ENCODE measurements at places on chromosomes 6 and 20.

GRCh38 chr6:23013776-23014175 is 444.4 kb downstream of the HDGFL1 start:
- no peaks in the 10 kb centered on the region for H3K4me1 ChIP-seq
- DNase-seq, result no peak
- no peaks in the 10 kb centered on the region for H3K36me3 ChIP-seq

GRCh38 chr20:20353576-20353975 is 14.3 kb upstream of the INSM1 start:
- no peak overlapping the region for H3K4me3 ChIP-seq
- peaks cover 7% of the 10 kb centered on the region for H3K4me1 ChIP-seq
- H3K27me3 ChIP-seq, result peaks cover 2% of the 10 kb centered on the region
- H3K27ac ChIP-seq, result peak overlapping the region; percentile 34

- H3K27ac ChIP-seq, result peak overlapping the region; percentile 86
- H3K27me3 ChIP-seq, result no peaks in the 10 kb centered on the region
- H3K4me1 ChIP-seq, result peaks cover 37% of the 10 kb centered on the region
- peak; percentile 66 for DNase-seq
These were observed 11.0 kb downstream of the UQCC2 start for GRCh38 chr6:33700391-33701050.

DNA sequence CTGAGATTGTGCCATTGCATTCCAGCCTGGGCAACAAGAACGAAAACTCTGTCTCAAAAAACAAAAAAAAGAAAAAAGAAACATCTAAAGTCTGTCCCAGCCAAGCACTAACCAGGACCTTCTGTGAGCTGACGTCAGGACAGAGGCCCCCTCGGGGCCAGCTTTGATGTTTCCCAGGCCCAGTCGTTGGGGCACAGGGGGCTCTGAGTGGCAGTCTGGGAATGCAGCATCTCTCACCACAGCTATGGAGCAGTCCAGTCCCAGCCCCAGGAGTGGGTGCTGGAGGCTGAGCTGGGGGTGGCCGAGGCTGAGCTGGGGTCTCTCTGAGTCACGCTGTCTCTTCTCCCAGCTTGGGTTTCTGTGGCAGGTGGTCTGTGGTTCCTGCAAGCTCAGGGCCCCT is 46.0 kb upstream of the SRF start:
- no peaks in the 10 kb centered on the region for H3K27me3 ChIP-seq
- no peak overlapping the region for H3K4me3 ChIP-seq
- no peak for DNase-seq
- no peak overlapping the region for H3K27ac ChIP-seq
- H3K36me3 ChIP-seq, result no peaks in the 10 kb centered on the region

- DNase-seq, result no peak
- peaks cover 32% of the 10 kb centered on the region for H3K4me1 ChIP-seq
- H3K27ac ChIP-seq, result no peak overlapping the region
- no peaks in the 10 kb centered on the region for H3K36me3 ChIP-seq
- H3K27me3 ChIP-seq, result peaks cover 13% of the 10 kb centered on the region
These were observed 43.8 kb upstream of the TMEM181 start for GRCh38 chr6:158516098-158516497.

DNA sequence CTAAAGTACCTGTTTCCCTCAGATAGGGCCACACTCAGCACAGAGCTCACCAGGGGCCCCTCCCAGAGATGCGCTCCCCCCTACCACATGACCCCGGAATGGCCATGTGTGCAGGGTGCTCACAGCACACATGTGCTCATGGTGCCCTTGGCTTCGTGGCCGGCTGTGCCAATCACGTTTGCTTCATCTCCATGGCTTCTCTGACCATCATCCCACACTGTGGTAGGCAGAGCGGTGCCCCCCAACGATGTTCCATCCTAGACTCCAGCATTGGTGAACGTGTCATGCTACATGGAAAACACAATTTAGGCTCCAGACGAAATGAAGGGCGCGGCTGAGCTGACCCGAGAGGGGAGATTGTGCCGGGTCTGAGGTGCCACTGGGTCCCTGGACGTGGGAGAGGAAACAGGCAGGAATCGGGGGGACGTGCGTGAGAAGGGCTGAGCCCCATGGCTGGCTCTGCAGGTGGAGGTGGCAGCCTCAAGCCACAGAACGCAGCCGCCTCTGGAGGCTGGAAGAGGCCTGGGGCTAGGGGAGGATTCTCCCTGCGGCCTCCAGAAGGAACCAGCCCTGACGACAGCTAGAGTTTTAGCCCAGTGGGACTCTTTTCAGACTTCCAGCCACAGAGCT is 126.5 kb downstream of the DLL1 start:
- no peak overlapping the region for H3K4me3 ChIP-seq
- no peak overlapping the region for H3K27ac ChIP-seq
- no peaks in the 10 kb centered on the region for H3K27me3 ChIP-seq
- no peaks in the 10 kb centered on the region for H3K36me3 ChIP-seq

- H3K4me1 ChIP-seq, result peaks cover 20% of the 10 kb centered on the region
- DNase-seq, result no peak
- no peak overlapping the region for H3K4me3 ChIP-seq
- H3K27me3 ChIP-seq, result peaks cover 7% of the 10 kb centered on the region
- peak overlapping the region; percentile 29 for H3K27ac ChIP-seq
These were observed 14.3 kb upstream of the GOPC start for GRCh38 chr6:117616391-117617209.

DNA sequence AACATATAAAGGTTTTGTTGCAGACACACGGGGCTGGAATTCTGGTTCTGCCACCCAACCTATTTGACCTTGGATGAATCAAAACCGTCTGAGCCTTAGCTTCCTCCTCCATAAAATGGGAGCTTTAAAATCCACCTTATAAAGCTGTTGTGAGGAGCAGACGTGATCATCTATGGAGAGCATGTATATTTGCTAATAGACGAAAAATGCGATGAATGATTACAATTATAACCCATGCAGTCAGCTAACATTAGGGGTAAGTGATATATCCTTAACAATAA is 586 bp upstream of the NUP153 start:
- no peak for DNase-seq
- H3K27ac ChIP-seq, result peak overlapping the region; percentile 98
- H3K36me3 ChIP-seq, result peaks cover 46% of the 10 kb centered on the region
- H3K4me3 ChIP-seq, result peak overlapping the region; percentile 94
- no peaks in the 10 kb centered on the region for H3K27me3 ChIP-seq

GRCh38 chr6:108746836-108747575 is 101.2 kb upstream of the ARMC2 start:
- no peaks in the 10 kb centered on the region for H3K36me3 ChIP-seq
- H3K4me1 ChIP-seq, result peaks cover 6% of the 10 kb centered on the region
- peaks cover 56% of the 10 kb centered on the region for H3K27me3 ChIP-seq
- H3K4me3 ChIP-seq, result no peak overlapping the region
- DNase-seq, result no peak
- H3K27ac ChIP-seq, result no peak overlapping the region

- peaks cover 25% of the 10 kb centered on the region for H3K27me3 ChIP-seq
- no peaks in the 10 kb centered on the region for H3K4me1 ChIP-seq
- DNase-seq, result no peak
These were observed 12.0 kb upstream of the RAET1E start for GRCh38 chr6:149909701-149910470.

DNA sequence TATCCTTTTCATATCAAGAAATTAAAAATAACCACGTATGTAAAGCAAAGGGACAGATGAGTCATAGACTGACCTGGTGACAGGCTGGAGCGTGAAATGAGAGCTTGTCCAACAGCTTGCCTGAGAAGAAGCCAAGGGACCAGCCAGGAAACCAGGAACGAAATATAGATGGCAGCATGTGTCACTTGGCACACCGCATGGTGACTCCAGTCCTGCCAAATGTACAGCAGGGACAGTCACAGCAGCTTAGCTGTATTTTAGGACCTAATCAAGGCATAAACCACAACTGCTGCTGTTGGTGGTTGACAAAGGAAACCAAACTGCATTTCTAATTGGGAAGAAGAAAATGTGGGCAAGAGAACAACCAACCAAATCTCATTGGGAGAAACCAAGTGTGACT is 755.0 kb downstream of the TFAP2A start:
- no peak overlapping the region for H3K4me3 ChIP-seq
- H3K27ac ChIP-seq, result no peak overlapping the region
- DNase-seq, result no peak
- no peaks in the 10 kb centered on the region for H3K4me1 ChIP-seq
- H3K36me3 ChIP-seq, result no peaks in the 10 kb centered on the region
